Left ventricle myocardium inferior (tissue), 1 donor: ENCODE measurements at places on chromosomes 7 and 10.

- DNase-seq, result no peak
Measured at GRCh38 chr7:120370954-120371353, 98.0 kb downstream of the KCND2 start.

- no peak for DNase-seq
Measured at GRCh38 chr7:70595370-70595754, 536.6 kb upstream of the GALNT17 start.

DNA sequence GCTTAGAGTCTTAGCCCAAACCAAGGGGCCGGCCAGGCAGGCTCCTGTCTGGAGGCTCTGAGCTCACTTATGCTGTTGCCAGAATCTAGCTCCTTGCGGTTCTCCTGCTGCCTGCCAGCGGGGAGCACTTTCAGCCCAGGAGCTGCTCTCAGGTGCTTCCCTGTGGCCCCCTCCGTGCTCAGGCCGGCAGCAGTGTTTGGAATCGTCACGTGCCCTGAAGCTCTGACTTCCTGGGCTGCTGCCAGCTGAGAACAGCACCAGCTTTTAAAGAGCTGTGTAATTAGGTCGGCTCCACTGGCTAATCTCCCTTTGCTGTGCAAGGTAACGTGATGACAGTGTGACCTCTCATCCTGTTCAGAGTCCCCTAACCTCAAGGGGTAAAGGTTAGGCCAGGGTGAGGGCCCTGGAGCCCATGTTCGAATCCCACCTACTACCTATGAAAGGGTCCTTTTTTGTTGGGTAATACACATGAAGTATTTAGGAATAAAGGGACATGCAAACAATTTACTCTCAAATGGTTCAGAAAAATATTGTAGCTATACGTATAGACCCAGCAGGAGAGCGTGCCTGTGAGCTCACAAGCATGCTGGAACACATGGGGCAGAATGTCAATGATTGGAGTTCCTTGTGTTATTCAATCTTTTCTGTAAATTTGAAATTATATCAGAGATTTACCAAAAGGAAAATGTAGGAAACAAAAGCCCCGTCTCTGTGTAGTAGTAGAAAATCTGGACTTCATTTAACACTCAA, 16.6 kb downstream of the ZNF862 start:
- DNase-seq, result peak; percentile 74

GRCh38 chr7:1859266-1860035, 189.4 kb downstream of the ELFN1 start:
- no peak for DNase-seq

GRCh38 chr7:24531255-24531654, 42.0 kb upstream of the PALS2 start:
- DNase-seq, result no peak

- no peak for DNase-seq
Measured at GRCh38 chr10:28704464-28705161, 27.3 kb downstream of the BAMBI start.

DNA sequence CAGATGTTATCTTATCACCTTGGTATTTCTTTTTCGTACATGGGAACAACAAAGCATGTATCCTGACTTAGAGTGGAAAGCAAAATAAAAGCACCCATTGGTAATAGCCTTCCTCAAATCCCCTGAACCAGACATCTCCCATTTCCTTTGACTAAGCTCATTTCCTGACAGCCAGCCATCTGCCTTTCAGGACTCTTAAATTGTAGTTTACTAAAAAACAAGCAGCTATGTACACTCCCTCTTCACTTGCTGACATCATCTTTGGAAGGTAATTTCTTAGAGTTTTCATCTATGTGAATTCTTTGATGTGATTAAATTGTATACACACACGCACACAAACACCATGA, 40.7 kb downstream of the ARL4A start:
- no peak for DNase-seq

DNA sequence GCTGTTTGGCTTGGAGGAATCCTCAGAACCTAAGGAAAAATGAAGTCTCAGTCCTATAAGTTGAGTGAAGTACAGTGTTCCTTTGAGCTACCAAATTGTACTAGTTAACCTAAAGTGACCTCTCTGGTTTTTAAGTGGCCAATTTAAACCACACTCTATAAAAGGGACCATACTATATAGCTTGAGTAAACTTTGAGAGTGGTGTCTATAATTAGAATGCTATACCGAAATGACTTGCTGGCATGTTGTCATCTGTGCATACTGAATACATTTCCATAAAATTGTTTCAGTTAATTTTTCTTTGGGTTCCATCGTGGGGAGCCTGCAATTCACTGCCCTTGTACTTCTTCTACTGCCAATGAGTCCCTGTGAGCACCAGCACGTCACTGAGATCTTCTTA, 151.1 kb downstream of the DKK1 start:
- no peak for DNase-seq

DNA sequence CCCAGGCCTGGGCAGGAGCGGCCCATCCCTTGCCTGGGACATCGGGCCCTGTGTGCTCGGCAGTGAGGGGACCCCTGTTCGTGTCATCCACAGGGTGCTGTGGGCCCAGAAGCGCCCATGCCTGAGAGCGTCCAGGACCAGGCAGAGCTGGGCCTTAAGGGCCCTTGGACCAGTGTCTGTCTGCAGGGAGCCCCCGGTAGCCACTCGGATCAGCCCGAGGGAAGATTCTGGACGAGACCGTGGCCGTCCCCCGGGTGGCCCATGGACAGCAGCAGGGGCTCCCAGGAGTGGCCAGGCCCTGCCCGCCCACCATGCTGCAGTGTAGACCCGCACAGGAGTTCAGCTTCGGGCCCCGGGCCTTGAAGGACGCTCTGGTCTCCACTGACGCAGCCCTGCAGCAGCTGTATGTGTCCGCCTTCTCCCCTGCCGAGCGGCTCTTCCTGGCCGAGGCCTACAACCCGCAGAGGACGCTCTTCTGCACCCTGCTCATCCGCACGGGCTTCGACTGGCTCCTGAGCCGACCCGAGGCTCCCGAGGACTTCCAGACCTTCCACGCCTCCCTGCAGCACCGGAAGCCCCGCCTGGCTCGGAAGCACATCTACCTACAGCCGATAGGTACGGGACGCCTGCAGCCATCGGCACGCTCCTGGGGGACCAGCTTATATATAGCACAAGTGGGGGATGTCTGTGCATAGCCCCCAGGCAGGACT, 12.3 kb downstream of the AMZ1 start:
- no peak for DNase-seq

GRCh38 chr7:149873970-149874643, 338 bp downstream of the ATP6V0E2 start:
- DNase-seq, result no peak

- no peak for DNase-seq
Measured at GRCh38 chr10:69892406-69892805, 90.7 kb downstream of the COL13A1 start.

GRCh38 chr7:80785276-80785675, 133.6 kb downstream of the SEMA3C start:
- no peak for DNase-seq
